ENCODE measurements at places on chromosomes 16 and 17.

GRCh38 chr16:67021321-67021720, 7.6 kb upstream of the CBFB start:
- no peak for DNase-seq

DNA sequence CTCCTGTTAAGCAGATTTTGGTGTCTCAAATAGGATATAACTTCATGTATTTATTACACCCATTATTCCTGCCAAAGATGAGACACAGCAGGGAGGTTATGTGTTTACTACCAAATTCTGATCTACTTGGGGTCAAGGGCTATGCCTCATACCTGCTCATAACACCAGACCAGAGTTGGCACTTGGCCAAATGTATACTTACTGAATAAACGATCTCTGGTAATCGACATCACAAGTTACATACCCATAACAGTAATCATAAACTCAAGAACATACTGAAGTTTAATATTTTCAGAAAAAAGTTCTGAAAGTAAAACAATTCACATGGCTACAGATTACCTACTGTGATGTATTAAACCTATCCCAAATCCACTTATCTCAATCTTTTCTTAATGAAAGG, 2.9 kb downstream of the TMEM170A start:
- no peak for DNase-seq

GRCh38 chr16:51641191-51641765, 490.2 kb upstream of the SALL1 start:
- DNase-seq, result no peak

- DNase-seq, result no peak
Measured at GRCh38 chr16:71645450-71645849, 19.5 kb downstream of the MARVELD3 start.
